Activated B cell treated with CpG ODN at 0.5 μM for 24 hours (primary cell): ENCODE measurements at places on chromosomes 11 and 22.

DNA sequence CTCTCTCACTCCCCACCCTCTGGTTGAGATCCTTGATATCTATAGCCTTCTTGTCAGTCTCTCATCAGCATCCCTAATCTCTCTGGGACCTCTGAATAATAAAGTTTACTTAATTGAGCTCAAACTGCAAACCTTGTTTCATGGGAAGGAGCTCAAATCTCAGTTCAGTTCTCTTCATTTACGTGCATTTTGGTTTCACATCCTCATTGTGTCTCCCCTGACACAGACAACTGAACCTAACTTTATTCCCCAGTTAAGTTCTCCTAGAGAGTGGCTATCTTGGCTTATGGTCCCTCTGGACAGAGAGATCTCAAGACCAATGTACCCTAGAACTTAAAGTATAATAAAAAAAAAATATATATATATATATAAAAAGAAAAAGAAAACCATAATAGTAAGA, 47.3 kb downstream of the NXPE2 start:
- H3K36me3 ChIP-seq = no peaks in the 10 kb centered on the region
- H3K4me3 ChIP-seq = no peak overlapping the region
- no peak for DNase-seq
- no peaks in the 10 kb centered on the region for H3K4me1 ChIP-seq
- no peak overlapping the region for H3K27ac ChIP-seq
- H3K27me3 ChIP-seq = no peaks in the 10 kb centered on the region

- peak overlapping the region; percentile 59 for H3K27ac ChIP-seq
- DNase-seq = no peak
- peaks cover 14% of the 10 kb centered on the region for H3K4me1 ChIP-seq
- H3K4me3 ChIP-seq = peak overlapping the region; percentile 94
These were observed 447 bp upstream of the SVIP start for GRCh38 chr11:22830082-22830414.

- DNase-seq = no peak
- H3K4me1 ChIP-seq = peaks cover 10% of the 10 kb centered on the region
- no peak overlapping the region for H3K27ac ChIP-seq
- no peaks in the 10 kb centered on the region for H3K36me3 ChIP-seq
These were observed 19.9 kb upstream of the SYT13 start for GRCh38 chr11:45305874-45306623.

DNA sequence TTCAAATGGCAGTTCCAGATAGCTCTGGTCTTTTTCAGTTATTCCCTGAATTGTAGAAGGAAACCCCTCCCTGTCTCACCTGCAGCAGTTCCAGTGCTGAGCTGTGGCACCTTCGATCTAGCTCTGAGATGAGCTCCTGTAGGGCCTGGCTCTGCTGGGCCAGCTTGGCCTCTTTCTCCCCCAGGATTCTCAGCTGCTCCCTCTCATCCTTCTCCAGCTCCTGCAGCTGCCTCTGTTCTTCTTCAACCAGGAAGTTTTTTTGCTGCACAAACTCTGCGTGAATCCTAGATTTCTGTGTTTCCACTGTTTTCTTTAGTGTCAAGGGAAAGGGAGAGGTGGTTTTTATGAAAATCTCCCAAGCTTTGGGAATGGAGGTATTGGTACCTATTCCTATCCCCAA, 5.3 kb downstream of the TRIM21 start:
- H3K27ac ChIP-seq = no peak overlapping the region
- DNase-seq = no peak
- no peaks in the 10 kb centered on the region for H3K27me3 ChIP-seq
- H3K4me1 ChIP-seq = peaks cover 25% of the 10 kb centered on the region
- H3K36me3 ChIP-seq = peaks cover 80% of the 10 kb centered on the region
- H3K4me3 ChIP-seq = no peak overlapping the region
